NCI-H1417 (cell line): ENCODE measurements at places on chromosomes 1 and 21.

DNA sequence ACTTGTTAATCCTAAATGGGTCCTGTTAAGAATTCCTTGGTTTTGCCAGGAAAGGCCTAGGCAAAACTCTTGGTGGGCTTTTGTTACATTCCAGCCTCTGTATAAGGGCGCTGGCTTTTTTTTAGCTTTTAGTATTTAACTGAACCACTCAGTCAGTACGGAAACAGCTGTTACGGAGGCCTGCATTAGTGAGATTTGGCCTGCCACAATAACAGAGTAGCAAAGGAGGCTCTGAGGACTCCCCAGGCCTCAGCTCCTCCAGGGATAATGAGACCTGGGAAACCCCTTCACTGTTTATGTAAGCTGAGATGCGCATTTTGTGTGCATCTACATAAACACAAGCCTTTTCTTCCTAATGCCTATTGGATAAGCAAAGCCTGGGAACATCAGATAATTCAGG lies 210.2 kb downstream of the APP start:
- DNase-seq: no peak

GRCh38 chr1:112533029-112533428 lies 24.3 kb downstream of the WNT2B start:
- no peak for DNase-seq

GRCh38 chr1:160077486-160077885 lies 3.9 kb upstream of the KCNJ9 start:
- no peak for DNase-seq

DNA sequence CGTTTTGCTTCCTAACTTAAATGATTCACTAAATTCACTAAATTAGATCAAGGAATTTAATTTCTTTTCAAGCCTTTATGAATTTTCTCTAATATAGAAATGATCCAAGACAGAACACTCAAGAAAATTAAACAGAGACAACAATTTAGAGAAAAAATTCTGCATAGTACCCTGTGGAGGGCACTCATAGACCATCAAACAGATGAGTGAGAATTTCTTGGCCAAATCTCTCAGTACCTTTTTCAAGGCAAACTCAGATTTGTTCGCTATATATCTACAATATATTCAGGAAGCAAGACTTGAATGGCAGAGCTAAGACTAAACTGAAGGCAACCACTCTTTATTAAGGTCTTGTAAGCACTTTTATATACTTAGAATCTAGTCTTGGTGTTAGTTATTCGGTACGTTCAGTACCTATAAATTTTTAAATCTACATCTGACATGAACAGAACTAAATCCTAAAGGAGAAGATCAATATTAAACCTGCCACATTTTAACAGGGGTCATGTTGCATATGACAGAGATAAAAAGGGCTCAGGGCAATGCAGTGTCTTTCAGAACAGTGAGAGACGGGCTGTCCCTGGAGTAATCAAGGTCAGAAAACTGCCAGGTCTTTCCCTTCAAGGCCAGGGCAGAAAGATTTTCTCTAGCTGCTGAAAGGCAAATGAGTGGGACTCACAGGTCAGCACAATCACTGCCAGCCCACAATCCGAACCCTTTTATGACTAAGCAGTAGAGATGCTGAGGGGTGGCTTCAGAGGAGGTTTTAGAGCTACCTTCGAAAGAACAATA lies 118.8 kb upstream of the TMPRSS15 start:
- DNase-seq: no peak

DNA sequence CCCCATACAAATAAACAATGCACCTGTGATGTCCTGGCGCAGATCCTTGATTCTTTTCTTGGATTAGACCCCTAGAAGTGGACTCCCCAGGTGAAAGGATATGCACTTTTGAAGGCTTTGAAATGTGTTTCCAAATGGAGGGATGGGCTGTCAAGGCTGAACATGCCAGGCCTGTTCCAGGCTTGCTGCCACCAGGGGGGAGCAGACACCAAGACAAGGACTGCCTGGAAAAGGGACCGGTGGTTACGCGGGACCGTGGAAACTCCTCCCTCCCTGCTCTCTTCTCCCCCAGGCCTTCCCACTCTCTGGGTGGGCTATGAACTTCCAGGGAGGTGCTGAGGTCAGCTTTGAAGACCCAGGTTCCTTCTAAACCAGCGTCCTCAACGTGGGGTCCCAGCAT lies 12.7 kb downstream of the C1QB start:
- DNase-seq: peak; percentile 55

GRCh38 chr1:93542398-93542797 lies 94.5 kb downstream of the FNBP1L start:
- DNase-seq: no peak

DNA sequence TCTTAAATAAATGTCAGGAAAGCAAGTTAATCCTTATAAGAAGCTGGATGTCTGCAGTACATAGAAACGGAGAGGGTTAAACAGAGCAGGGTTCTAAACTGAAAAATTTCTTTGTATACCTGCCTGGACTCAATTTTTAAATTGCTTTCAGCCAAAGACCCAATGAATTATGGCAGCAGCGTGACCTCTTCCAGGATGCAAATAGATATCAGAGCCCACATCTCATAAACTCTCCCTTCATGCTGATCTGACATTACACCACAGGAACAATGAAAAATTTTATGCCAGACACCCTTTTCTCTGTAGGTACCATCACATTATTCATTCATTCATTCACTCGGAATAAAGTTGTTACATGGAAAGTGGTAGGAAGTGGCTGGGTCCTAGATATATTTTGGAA lies 236.4 kb downstream of the NUF2 start:
- DNase-seq: no peak

GRCh38 chr1:240258910-240259309 lies 167.2 kb downstream of the FMN2 start:
- no peak for DNase-seq

DNA sequence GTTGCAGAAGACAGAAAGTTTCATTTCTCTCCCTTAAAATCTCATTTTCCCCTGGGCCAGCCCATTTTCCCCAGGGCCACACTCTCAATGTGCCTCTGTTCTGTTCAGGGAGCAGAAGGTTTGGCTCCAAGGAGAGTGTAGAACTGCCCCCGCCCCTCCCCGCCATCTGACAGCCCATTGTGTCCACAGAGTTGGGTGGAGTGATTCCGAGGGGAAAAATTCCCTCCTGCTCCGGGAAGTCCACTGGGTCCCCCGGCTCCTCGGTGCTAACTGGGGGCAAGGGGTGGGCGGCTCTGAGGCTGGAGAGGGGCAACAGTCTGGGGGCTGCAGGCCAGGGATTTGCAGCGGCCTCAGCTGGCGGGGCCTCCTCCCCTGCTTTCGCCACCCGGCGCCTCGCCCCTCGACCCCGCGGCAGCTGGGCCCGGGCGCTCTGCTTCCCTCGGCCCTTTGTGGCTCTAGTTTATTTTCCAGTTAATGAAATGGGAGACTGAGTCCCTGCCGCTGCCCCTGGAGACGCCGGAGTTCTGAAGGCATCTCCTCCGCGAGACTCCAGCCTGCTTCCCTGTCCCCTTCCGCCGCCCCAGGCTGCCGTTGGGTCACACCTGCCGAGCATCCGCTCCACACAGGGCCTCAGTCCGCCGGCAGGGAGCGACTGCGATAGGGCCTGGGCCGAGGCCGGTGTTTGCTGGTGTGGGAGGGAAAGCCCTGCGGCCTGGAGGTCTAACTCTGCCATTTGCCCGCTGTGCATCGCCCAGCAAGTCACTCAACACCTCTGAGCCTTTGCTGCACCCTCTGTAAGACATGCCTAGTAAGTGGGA lies 14.7 kb upstream of the KIRREL1 start:
- DNase-seq: no peak

DNA sequence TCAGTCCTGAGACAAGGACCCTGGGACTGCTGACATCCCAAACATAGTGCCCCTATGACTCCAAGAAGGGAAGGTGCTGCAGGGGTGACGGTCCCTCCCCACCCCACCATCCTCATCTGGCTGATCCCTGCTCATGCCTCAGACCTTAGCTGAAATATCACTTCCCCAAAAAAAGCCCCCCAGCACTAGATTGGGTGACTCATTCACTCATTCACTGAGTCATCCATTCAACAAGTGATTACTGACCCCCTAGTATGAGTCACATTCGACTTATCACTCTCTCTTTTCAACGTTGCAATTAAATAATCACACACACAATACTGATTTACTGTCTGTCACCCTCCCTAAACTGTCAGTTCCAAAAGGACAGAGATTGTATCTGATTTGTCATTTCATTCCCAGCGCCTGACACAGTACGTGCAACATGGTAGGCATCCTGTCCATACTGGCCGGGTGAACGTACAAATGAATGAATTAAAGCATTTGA lies 48.6 kb downstream of the HIVEP3 start:
- no peak for DNase-seq

DNA sequence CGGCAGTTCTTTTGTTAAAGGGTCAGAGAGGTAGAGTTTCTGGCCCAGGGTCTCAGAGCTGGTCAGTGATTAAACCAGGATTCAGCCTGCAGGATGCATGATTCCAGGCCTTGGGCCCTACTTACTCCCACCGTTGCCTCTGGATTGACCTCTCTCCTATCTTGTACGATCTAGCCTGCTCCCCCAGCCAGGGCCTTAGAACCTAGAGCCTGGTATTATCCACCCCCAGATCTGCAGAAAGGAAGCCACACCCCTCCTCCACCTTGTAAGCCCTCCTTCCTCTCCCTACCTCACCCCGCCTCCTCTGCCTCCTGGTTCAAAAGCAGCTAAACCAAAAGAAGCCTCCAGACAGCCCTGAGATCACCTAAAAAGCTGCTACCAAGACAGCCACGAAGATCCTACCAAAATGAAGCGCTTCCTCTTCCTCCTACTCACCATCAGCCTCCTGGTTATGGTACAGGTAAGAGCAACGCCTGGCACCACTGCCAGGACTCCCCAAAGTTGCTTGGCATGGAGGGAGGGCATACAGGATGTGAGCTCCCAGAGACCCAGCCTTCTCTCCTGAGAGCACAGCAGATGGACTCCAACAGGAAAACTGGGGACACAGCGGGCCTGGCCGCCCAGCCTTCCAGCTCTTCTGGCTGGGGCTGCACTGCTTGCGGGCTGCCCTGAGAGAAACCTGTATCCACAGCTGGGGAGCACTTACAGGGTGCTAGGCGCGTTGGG lies at the start of gene CD52:
TSS of gene CD52 (plus strand) at position 347 of the 726 bp plus-strand sequence. CDS start at position 407, 60 bp downstream.
- no peak for DNase-seq

DNA sequence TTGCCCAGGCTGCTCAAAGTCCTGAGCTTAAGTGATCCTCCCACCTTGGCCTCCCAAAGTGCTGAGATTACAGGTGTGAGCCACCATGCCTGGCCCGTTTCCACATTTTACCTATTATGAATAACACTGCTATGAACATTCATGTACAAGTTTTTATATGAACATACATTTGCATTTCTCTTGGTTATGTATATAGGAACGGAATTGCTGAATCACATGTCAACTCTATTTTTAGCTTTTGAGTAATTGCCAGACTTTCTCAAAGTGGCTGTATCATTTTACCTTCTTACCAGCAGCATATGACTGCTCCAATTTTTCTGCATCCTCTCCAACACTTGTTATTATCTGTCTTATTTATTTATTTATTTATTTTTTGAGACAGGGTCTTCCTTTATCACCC lies 2.7 kb downstream of the SPATA21 start:
- no peak for DNase-seq

- DNase-seq: peak; percentile 69
Observed at GRCh38 chr21:36156815-36157670, at the start of gene DOP1B. Gene DOP1B, plus strand, starts transcription at chr21:36156824. Its CDS starts 7,910 bp downstream, at chr21:36164734.

GRCh38 chr21:42841156-42841915 lies 38.0 kb downstream of the WDR4 start:
- no peak for DNase-seq

DNA sequence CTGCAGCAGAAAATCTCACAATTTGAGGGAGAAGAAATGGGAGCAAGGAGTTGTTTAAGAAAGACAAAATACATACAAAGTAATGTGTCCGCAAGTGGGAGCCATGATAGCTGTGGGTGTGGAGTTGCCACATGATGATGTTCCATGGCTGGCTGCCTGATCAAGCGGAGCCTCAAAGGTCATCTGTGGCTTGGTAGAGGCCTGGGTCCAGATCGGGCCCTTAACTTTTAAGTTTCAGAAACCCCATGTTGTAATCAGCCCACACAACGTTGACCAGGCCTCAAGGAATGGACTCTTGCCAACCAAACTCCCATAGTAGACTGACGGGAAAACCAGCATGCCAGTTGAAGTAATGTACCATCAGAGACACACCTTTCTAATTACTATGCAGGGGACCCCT lies 64.7 kb upstream of the ANGPTL1 start:
- DNase-seq: no peak

DNA sequence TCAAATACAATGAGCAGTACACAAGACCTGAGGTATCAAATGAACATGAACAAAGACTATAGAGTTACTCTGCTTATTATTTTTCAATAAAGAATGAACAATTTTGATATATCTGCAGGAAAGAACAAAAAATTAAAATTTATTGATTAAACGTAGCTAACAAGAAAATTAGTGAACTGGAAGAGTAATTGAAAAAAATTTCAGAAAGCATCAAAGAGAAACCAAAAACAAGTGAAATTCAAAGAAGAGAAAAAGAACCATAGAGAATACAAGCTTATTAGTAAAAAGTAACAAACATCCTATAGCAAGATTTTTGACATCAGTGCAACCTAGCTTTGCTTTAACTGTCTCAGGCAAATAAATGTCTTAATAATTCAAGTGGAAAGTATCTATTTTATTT lies 106.6 kb downstream of the LRRIQ3 start:
- no peak for DNase-seq

DNA sequence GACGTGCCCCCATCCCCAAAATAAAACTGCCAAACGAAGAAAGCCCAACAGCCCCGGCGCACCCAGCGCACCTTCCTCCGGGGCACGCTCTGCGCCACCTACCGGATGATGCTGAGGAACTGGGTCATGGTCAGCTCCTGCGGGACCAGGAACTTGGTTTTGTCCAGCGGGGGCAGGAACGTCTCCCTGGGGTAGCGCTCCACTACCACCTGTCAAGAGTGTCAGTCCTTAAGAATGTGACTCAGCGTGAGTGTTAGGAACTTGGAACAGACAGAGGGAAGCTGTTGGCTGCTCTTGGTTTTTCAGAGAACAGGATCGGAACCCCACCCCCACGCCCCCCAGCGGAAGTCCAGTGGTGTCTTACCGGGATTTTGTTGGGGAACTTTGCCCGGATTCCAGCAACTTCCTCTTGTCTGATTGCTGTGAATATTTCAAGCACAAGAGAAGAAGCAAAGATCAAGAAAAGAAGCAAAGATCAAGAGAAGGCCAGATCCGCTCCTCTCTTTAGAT lies 431 bp downstream of the MAP1LC3C start:
- DNase-seq: peak; percentile 17

- peak; percentile 51 for DNase-seq
Observed at GRCh38 chr1:9867408-9868243, 42.4 kb downstream of the CTNNBIP1 start.

DNA sequence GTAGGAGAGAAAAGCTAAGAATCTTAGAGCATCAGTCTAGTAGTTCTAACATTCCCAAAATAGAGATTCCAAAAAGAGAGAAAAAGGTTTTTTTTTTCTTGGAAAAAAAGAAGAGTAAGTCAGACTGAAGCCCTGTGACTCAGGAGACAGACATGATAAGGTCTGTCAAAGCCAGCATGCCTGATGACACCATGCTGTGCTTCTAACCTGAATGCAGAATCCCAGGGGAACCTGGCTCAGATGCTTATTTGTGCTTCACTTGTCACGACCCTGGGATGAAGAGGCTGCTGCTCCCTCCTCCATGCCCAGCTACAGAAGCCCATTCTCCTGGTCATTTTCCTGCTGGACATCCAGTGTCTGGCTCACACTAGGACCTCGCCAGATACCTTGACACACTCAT lies 44.3 kb downstream of the ERICH3 start:
- peak; percentile 8 for DNase-seq
